Stimulated activated CD8-positive, alpha-beta memory T cell treated with anti-CD3 and anti-CD28 coated beads, Interleukin-15, amount 100 ng/mL, for 48 hours (primary cell): ENCODE measurements at places on chromosomes 5 and 9.

GRCh38 chr9:1129382-1129781 lies 79.2 kb downstream of the DMRT2 start:
- no peak for DNase-seq

GRCh38 chr5:73867345-73868335 lies 241.6 kb downstream of the ARHGEF28 start:
- DNase-seq = no peak

DNA sequence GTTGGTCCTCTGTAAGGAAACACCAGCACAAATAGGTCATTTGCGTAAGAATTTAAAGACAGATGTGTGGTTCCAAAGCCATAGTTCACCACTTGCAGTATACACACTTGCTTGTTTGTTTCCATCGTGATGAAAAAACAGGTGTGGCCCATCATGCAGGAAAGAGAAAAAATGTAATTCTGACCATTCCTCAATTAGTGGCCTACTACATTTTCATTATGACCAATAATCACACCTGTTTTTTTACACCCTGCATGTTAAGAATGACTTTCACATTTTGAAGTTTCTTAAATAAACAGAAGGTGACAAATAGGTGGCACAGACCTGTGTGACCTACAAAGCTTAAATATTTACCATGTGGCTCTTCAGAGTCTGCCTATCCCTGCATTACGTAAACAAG lies 2.2 kb upstream of the ICE1 start:
- no peak for DNase-seq

DNA sequence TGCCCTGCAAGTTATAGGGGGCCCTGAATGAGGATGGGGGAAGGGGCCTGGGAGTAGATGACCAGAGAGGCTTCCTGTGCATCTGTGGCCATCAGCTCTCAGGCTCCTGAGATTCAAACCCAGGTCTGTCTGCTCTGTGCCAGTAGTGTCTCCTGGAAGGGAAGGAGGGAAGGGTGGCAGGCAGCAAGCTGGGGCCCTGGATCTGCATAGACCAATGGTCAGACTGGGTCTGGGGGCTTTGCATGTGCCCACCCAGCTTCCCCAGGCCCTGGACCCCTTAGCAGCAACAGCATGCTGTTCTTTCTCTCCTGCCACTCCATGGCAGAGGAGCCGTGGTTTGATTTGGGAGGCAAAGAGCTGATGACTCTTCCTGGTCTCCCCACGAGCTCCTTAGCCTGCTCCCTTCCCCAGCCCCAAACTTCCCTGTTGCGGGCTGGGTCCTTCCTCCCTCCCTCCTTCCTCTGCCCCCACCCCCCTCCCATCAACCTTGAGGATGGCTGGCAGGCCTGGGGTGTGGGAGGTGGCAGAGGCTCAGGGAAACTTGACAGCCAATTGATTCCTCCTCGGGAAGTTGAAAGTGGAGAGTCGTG lies 31.6 kb downstream of the DAB2IP start:
- no peak for DNase-seq

DNA sequence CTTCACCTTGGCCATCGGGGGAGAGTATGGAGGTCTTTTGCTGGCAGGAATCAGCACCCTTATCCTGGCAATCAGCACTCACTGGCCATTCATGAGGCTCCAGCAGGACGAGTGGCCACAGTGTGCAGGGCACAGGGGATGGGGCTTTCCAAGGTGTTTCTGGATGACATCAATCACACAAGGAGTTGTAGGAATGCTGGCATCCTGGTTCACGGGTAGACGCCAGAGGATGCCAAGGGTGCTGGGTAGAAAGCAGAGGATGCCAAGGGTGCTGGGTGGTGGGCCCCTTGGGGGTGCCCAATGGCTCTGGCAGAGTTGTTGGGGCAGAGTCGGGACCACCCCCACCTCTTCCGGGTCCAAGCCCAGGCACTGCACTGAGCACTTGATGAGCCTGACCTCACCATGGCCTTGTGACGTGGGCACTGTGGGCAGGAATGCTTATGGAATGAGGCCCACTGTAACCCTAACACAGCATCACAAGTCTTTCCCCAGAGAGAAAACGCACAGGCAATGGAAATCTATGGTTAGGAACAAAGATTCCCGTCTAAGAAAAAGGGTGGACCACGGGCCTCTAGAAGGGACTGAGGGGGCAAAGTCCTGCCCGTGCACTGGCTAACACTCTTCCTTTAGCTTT lies 29.1 kb downstream of the CEL start:
- no peak for DNase-seq

DNA sequence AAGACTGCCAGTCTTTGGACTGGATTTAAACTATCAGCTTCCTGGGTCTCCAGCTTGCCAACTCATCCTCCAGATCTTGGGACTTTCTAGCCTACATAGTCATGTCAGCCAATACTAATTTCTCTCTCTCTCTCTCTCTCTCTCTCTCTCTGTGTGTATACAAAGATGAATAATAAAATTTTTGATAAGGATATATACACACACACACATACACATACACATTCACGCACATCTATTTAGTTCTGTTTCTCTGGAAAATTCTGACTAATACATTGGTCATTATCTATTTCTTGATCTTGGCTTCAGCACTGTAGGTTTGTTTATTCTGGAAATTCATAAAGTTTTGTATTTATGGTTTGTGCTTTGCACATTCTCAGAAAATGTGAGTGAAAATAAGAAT lies 1606.2 kb upstream of the NUDT12 start:
- no peak for DNase-seq

GRCh38 chr5:115100319-115100955 lies 69.3 kb downstream of the TRIM36 start:
- DNase-seq = no peak

DNA sequence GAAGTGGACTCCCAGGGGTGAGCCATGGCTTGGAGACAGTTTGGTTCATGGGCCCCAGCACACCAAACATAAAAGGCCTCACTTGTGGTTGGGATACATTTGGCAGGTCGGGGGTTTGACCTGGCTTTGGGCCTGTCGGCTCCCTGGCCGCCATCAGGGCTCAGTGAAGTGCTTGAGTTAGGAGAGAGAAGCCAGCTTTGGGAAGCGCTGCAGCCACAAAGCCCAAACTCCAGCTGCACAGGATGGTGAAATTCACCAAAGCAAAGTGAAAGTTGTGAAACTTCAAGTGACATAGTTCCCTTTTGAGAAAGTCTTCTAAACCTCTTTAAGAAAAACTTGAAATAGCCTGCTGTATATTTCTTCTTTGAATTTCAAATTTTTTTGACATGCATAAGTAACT lies 27.5 kb downstream of the SLC46A2 start:
- DNase-seq = no peak

DNA sequence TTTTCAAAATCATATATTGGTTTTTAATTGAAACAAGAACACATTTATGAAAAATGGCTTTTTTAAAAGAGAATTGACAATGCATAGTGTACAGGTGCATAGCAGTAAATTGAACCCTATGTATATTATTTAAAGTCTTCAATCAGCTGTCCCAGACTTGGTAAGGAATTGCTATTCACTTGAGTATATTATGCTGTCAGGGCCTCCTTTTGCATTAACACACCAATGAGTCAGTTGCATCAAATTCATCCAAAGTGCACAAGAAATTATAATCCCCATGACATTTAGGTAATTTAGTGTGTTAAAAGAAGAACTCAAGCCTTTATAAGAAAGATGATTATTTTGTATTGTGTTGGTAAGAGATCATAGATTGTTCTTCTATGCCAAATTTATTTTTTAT lies 748.8 kb upstream of the RIOK2 start:
- DNase-seq = no peak

- DNase-seq = no peak
These were observed 72.6 kb downstream of the VAV2 start for GRCh38 chr9:133919253-133920115.

- DNase-seq = no peak
These were observed 107.9 kb downstream of the TRIO start for GRCh38 chr5:14250748-14251701.

DNA sequence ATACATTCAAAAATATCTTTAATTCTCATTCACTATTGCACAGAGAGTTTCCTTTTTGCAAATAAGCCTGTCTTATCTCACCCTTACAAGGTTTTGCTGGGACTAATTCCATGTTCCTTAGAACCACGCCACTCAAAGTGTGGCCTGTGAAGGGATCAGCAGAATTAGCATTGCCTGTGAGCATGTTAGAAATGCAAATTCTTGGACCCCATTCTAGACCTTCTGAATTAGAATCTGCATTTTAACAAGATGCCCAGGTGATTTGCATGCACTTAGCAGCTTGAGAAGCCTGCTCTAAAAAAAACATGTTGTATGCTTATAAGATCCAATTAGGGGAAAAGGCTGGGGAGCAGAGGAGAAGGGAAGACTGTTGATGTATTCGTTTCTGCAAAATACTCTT lies 460.0 kb downstream of the NTRK2 start:
- DNase-seq = no peak

DNA sequence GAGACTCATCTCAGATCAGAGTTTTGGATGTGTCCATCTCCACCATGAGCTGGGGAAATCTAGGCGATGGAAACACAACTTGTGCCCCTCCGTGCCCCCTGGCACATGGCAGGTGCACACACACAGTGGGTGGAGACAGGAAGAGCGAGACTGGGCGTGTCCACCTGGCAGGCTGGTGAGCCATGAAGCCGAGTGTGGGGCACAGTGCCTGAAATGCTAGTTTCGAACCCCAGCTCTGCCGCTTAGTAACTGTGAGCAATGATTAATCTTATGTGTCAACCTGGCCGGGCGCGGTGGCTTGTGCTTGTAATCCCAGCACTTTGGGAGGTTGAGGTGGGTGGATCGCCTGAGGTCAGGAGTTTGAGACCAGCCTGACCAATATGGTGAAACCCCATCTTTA lies 80.8 kb upstream of the RNU6ATAC start:
- DNase-seq = no peak

GRCh38 chr9:126720036-126720435 lies 84.8 kb upstream of the ZBTB43 start:
- DNase-seq = no peak
